Neural progenitor cell (in vitro differentiated cells): ENCODE measurements at places on chromosomes 4 and X. TPM values are rescaled to one million over a fixed set of nuclear protein-coding genes. Genes with fewer than 3 reads are reported as not detected.
A peak's percentile ranks its signal among the peaks of the same experiment; 100 is the strongest.

GABRE gene
- 0.92 and 1.1 TPM in 2 replicates for total RNA-seq

HS3ST1 gene
- total RNA-seq, result not detected in 2 replicates

PAGE2 gene
- 0.69 TPM in 1 of 2 replicates, not detected in the other for total RNA-seq

RASL11B gene
- total RNA-seq, result 6.8 and 10.1 TPM in 2 replicates

MMRN1 gene
- total RNA-seq, result 0.37 TPM in 2 replicates

HELT gene
- total RNA-seq, result not detected in 2 replicates

MAP7D2 gene
- total RNA-seq, result 2.0 and 2.6 TPM in 2 replicates

ITIH6 gene
- 0.03 TPM in 1 of 2 replicates, not detected in the other for total RNA-seq

GRCh38 chrX:133454491-133454914, 39.2 kb upstream of the GPC4 start:
- no peak for DNase-seq

- no peak for DNase-seq
Measured at GRCh38 chr4:163077680-163078079, 89.0 kb downstream of the NAF1 start.

GRCh38 chr4:82462415-82462831, 32.0 kb downstream of the ENOPH1 start:
- DNase-seq, result peak; percentile 90

DNA sequence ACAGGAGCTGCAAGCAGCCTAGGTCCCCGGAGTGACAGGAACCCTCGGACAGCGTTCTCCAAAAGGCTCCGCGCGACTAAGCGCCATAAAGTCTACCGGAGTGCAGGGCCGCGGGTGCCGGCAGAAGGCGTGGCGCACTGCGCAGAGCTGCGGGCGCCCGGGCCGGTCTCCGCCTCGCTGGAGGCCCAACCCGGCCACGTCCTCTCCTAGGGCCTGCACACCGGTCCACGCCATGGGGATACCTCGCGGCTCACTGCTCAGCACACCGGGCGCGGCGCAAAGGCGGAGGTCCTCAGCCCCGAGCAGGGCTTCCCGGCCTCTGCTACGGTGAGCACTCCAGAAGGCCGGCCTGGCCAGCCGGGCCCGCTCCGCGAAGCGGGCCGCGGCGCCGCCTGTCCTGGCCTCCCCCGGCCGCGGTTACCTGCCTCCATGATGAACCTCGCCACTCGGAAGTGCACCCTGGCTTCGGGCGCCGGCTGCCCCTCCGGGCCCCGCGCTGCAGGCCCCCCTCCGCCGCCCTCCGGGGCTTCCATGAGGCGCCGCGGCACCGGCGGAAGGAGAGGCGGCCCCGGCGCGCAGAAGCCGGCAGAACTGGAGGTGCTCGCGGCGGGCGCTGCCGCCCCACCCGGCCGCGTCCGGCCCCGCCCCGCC, at the start of gene CCNQ:
TSS of gene CCNQ (minus strand) at position 599 of the 651 bp plus-strand sequence. CDS start at position 533, 66 bp downstream.
- DNase-seq, result peak; percentile 60

GRCh38 chr4:10077483-10078335, 38.9 kb downstream of the WDR1 start:
- DNase-seq, result no peak
